ENCODE measurements at places on chromosomes 5 and 9. TPM values are rescaled to one million over a fixed set of nuclear protein-coding genes. Genes with fewer than 3 reads are reported as not detected.

The WDR31 gene
- 7.3 TPM for total RNA-seq

- no peaks in the 10 kb centered on the region for H3K27me3 ChIP-seq
- DNase-seq, result no peak
- H3K27ac ChIP-seq, result peak overlapping the region; percentile 27
- H3K4me3 ChIP-seq, result no peak overlapping the region
- no peaks in the 10 kb centered on the region for H3K36me3 ChIP-seq
Measured at GRCh38 chr5:132422720-132423437, 53.4 kb downstream of the SLC22A5 start.

The CTXN3 gene
- not detected for total RNA-seq

- DNase-seq, result no peak
- H3K4me1 ChIP-seq, result no peaks in the 10 kb centered on the region
- H3K27ac ChIP-seq, result no peak overlapping the region
- no peak overlapping the region for H3K4me3 ChIP-seq
- no peaks in the 10 kb centered on the region for H3K27me3 ChIP-seq
Measured at GRCh38 chr9:81777482-81777881, 88.1 kb upstream of the TLE1 start.

DNA sequence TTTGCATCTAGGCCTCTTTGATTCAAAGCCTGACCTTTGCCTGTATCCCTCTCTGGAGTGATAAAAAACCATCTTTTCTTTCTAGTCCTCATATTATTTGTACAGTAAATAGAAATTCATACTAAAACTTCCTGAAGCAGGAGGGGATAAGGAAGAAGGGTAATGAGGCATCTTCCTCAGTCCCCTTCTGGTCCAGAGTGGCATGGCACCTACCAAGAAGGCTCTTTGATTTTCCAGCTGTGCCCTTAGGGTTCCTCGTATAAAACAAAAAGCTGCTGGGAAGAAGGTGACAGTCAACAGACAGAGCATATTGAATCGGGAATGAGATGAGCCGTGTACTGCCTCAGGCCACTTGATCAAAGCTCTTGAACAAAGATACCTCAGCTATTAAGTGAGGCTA is 71.9 kb upstream of the SPDL1 start:
- no peaks in the 10 kb centered on the region for H3K36me3 ChIP-seq
- H3K27me3 ChIP-seq, result no peaks in the 10 kb centered on the region
- no peak for DNase-seq
- no peak overlapping the region for H3K4me3 ChIP-seq
- H3K4me1 ChIP-seq, result no peaks in the 10 kb centered on the region
- H3K27ac ChIP-seq, result no peak overlapping the region

The BHMT gene
- total RNA-seq, result not detected

DNA sequence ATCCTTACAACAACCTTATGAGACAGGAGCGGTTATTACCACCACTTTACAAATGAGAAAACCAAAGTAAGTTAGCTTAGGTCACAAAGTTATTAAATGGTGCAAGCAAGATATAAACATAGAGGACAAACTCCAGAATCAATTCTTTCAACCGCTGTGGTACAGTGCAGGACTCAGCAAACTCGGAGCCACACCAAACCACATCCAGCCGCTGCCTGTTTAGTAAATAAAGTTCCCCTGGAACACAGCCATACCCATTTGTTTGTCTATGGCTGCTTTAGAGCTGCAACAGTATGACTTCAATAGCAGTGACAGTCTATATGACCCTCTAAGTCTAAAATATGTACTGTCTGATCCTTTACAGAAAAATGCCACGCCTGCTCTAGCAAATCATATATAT is 1567.2 kb upstream of the WWC1 start:
- DNase-seq, result no peak
- no peaks in the 10 kb centered on the region for H3K4me1 ChIP-seq
- no peaks in the 10 kb centered on the region for H3K36me3 ChIP-seq
- H3K27me3 ChIP-seq, result no peaks in the 10 kb centered on the region
- H3K4me3 ChIP-seq, result no peak overlapping the region

The CA9 gene
- total RNA-seq, result not detected

DNA sequence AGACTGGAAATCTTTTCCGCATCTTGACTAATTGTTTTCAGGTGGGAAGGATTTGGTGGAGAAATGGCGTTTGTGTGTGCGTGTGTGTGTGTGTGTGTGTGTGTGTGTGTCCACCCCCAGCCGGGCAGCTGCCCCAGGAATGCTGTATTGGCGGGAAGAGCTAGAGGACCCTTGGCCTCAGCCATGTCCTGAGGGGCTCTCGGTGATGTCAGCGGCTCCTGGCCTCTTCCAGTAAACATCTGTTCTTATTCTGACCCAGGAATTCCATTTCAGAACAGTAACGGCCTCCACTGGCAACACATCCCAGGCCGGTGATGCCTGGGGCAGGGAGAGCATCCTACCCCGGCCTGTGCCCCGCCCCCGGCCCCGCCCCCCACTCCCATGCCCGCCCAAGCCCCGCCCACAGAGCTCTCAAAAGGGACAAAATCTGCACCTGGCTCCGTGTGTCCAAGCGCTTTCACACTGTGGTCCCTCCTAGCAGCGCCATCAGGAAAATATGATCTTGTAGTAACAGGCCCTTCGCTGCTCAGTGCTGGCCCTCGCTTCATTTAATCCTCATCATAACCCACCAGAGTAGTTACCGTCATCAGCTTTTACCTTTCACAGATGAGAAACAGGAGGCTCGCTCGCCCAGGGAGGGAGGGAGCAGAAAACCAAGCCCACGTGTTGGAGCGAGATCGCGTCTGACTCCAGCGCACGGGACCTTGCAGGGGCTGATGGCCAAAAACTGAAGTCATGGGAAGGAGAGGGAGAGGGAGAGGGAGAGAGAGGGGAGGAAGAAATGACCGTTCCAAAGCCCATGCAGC is 18.9 kb downstream of the ADAMTS2 start:
- H3K4me1 ChIP-seq, result no peaks in the 10 kb centered on the region
- H3K27me3 ChIP-seq, result no peaks in the 10 kb centered on the region
- no peak overlapping the region for H3K4me3 ChIP-seq
- no peak overlapping the region for H3K27ac ChIP-seq
- DNase-seq, result no peak

The KIF4B gene
- total RNA-seq, result not detected

DNA sequence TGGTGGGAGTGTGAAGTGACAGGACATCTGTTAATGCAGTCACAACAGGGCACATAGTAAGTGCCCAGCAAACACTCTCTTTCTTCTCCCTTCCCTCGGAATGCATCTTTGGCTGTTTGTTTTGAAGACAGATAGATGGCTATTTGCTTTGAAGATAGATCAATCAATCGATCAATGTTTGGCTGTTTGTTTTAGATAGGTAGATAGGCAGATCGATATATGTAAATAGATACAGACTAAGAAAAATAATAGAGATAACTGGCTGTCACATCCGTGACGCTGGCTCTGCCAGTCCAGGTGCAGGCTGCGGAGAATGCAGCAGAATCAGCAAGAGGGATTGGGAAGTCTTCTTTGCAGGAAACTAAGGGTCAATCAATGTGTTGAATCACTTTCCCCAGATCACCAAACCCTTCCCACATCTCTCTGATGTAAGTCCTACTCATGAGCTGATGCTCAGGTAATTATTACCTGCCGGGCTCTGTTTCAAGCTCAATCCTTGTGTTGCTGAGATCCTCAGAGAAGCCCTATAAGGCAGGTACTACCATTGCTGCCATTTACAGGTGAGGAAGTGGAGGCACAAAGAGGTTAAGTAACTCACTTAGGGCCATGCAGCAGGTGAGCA is 60.8 kb downstream of the ERGIC1 start:
- peak overlapping the region; percentile 89 for H3K27ac ChIP-seq
- no peak for DNase-seq
- H3K4me3 ChIP-seq, result no peak overlapping the region
- H3K27me3 ChIP-seq, result no peaks in the 10 kb centered on the region
- H3K36me3 ChIP-seq, result no peaks in the 10 kb centered on the region

DNA sequence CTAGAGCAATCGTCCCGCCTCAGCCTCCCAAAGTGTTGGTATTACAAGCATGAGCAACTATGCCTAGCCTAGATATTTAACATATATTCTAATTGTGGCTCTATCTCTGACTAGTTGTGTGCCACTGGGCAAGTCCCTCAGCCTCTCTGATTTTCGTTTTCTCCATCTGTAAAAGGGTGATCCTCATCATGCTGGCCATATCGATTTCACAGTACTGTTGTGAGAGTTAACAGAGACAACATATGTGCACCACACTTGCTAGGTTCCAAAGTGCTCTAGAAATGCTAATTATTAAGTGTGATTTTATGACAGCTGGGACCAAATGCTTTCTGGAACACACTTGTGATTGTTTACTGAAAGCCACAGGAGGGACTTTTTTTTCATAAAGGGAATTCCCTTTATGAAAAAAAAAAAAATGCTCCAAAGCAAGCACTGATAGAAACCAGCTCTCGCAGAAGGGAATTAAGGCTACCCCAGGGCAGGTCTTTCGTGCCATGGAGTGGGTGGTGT is 78.5 kb upstream of the EPB41L4B start:
- no peak overlapping the region for H3K27ac ChIP-seq
- no peak overlapping the region for H3K4me3 ChIP-seq
- no peak for DNase-seq
- H3K4me1 ChIP-seq, result no peaks in the 10 kb centered on the region
- H3K36me3 ChIP-seq, result no peaks in the 10 kb centered on the region

GRCh38 chr5:179991106-179991505 is 80.5 kb downstream of the RNF130 start:
- no peaks in the 10 kb centered on the region for H3K4me1 ChIP-seq
- H3K27me3 ChIP-seq, result no peaks in the 10 kb centered on the region
- no peak for DNase-seq
- no peak overlapping the region for H3K27ac ChIP-seq
- no peak overlapping the region for H3K4me3 ChIP-seq

GRCh38 chr5:173204185-173204979 is 30.6 kb downstream of the NKX2-5 start:
- H3K27me3 ChIP-seq, result no peaks in the 10 kb centered on the region
- H3K27ac ChIP-seq, result no peak overlapping the region
- no peaks in the 10 kb centered on the region for H3K36me3 ChIP-seq
- no peaks in the 10 kb centered on the region for H3K4me1 ChIP-seq
- no peak for DNase-seq

DNA sequence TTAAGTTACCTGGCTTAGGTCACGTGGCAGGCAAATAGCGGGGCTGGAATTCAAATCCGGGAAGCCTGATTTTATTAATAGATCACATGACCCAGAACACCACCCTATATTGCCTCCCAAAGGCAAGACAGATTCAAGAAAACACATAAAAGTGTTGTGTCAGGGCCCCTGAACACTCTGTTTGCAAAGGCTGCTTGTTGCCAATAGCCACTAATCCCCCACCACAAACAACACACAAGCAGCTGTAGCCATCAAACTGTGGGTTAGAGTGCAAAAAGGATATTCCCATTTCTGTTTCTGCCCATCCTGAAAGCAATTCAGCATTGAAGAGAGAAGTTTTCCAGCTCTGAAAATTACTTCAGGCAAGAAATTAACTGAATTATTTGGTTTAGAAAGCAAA is 358.9 kb upstream of the RFX3 start:
- H3K27me3 ChIP-seq, result no peaks in the 10 kb centered on the region
- DNase-seq, result no peak
- peaks cover 66% of the 10 kb centered on the region for H3K4me1 ChIP-seq
- no peaks in the 10 kb centered on the region for H3K36me3 ChIP-seq

GRCh38 chr9:116452634-116453033 is 234.5 kb upstream of the TRIM32 start:
- no peak overlapping the region for H3K4me3 ChIP-seq
- peaks cover 9% of the 10 kb centered on the region for H3K4me1 ChIP-seq
- no peak overlapping the region for H3K27ac ChIP-seq
- H3K36me3 ChIP-seq, result no peaks in the 10 kb centered on the region
- DNase-seq, result no peak

GRCh38 chr9:1647776-1648175 is 367.4 kb upstream of the SMARCA2 start:
- no peaks in the 10 kb centered on the region for H3K36me3 ChIP-seq
- H3K4me1 ChIP-seq, result no peaks in the 10 kb centered on the region
- H3K27me3 ChIP-seq, result no peaks in the 10 kb centered on the region

DNA sequence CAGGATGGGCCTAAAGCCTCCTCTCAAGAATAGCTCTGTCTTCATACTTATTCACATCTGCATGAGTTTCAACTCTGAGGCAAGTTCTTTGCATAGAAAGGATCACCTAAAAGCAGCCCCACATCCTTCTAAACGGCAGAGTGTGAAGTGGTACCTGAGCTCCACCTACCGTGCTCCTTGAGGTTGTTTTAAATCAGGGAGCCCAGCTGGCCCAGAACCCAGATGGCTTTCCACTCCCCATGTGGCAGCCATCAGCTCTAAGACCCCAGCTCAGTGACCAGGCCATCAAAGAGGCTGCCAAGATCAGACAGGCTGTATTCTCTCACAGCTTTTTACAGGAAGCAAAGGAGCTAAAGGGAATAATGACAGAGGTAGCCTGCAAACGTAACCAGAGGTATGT is 299.3 kb downstream of the RASEF start:
- H3K27ac ChIP-seq, result no peak overlapping the region
- H3K4me1 ChIP-seq, result no peaks in the 10 kb centered on the region
- no peak overlapping the region for H3K4me3 ChIP-seq

The CKS2 gene
- 16.3 TPM for total RNA-seq

The KCNV2 gene
- not detected for total RNA-seq

- DNase-seq, result no peak
- no peaks in the 10 kb centered on the region for H3K36me3 ChIP-seq
- H3K27me3 ChIP-seq, result no peaks in the 10 kb centered on the region
- no peak overlapping the region for H3K27ac ChIP-seq
- no peak overlapping the region for H3K4me3 ChIP-seq
Measured at GRCh38 chr5:143001764-143002351, 231.7 kb downstream of the ARHGAP26 start.

- no peak for DNase-seq
- H3K36me3 ChIP-seq, result no peaks in the 10 kb centered on the region
- no peaks in the 10 kb centered on the region for H3K27me3 ChIP-seq
Measured at GRCh38 chr9:93012963-93013855, 45.3 kb upstream of the SUSD3 start.

DNA sequence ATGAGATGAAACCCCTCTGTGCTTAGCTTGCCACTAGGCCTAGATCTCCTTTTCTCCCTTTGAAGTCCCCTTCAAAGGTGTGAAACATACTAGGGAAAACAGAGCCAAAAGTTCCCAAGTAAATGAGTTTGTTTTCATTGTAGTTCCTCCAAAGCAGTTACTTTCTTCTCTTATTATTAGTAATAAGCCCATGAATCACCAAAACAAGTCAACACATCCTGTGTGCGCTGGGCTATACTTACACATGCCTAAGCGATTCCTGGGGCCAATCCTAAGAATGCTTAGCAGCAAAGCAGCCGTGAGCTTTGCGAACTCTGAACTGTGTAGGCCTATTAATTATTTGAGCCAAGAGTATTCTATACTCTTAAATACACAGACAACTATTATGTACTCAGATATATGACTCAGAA is 7.6 kb downstream of the ENC1 start:
- peaks cover 8% of the 10 kb centered on the region for H3K4me1 ChIP-seq
- no peak for DNase-seq
- H3K36me3 ChIP-seq, result no peaks in the 10 kb centered on the region
- no peak overlapping the region for H3K27ac ChIP-seq
- no peaks in the 10 kb centered on the region for H3K27me3 ChIP-seq

DNA sequence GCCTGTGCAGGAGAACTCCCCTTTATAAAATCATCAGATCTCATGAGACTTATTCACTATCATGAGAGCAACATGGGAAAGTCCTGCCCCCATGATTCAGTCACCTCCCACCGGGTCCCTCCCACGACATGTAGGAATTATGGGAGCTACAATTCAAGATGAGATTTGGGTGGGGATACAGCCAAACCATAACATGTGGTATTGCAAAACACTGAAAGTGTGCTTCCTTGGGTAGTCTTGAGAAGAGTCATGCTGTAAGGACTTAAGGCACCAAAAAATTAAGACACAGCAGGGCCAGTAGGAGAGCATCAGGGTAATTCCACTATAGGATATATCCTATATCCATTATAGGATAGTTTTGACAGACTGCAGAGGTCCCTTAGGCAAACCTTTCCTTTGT is 29.4 kb upstream of the GDNF start:
- no peak for DNase-seq
- H3K27ac ChIP-seq, result no peak overlapping the region
- no peaks in the 10 kb centered on the region for H3K4me1 ChIP-seq
- H3K36me3 ChIP-seq, result no peaks in the 10 kb centered on the region
- H3K4me3 ChIP-seq, result no peak overlapping the region

All from thyroid gland (tissue), 4 donors.